ENCODE measurements at places on chromosomes 13 and 19.
A peak's percentile ranks its signal among the peaks of the same experiment; 100 is the strongest.

DNA sequence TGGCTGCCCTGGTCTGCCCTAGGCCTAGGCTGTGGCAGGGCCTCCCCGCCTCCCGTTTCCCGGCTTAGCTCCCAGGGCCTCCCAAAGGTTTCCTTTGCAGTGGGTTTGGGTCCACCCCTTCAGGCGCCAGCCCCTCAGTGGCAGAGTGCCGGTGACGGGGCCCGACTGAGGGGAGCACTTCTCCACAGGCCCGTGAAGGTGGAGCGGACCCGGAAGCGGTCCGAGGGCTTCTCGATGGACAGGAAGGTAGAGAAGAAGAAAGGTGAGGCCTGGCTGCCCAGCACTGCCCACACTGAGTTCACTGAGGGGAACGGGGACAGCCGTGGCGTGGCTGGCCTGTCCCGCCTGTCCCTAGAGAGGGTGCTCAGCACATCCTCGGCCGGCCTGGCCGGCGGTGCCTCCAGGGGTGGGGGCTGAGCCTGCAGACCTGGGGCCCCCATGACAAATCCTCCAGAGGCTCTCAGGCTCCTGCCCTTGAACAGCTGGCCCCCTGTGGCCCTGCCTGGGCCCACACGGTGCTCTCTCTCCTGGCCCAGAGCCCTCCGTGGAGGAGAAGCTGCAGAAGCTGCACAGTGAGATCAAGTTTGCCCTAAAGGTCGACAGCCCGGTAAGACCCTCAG lies 20.4 kb downstream of the PLIN4 start:
- no peak for ATAC-seq

DNA sequence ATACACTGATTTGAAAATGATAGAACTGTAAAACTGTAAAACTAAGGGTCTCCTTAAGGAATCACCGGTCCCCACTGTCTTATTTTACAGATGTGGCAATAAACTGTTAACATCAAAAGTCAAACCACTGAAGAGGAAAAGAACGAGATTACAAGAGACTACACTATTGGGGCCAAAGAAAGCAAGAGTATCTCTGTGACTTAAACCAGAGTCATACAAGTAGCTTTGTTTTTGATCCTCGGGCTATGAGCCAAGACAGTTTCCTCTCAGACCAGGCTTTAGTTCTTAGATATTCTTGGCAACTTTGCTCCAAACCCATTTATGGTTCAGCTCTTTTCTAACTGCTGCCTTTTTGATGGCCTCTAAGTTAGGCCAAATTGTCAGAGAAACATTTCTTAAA lies 113.8 kb downstream of the TBC1D4 start:
- ATAC-seq, result no peak

- no peak for ATAC-seq
Observed at GRCh38 chr13:92074658-92075057, 676.2 kb downstream of the GPC5 start.

DNA sequence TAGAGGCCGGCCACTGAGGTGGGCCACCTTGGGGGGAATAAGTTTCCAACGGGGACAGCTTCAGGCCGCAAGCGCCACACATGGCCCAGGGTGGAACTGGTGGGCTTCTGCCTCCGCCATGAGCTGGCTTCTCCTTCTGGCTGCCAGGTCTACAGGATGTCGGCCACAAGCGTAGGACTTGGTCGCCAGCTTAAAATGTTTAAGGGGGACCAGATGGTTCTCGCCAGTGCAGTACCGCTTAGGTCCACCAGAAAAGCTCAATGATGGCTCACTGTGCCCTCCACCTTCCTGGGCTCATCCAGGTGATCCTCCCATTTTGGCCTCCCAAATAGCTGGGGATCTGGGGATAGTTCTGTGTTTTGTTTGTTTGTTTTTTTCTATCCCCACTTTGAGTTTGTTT lies 38.7 kb upstream of the ZNF254 start:
- ATAC-seq, result no peak

DNA sequence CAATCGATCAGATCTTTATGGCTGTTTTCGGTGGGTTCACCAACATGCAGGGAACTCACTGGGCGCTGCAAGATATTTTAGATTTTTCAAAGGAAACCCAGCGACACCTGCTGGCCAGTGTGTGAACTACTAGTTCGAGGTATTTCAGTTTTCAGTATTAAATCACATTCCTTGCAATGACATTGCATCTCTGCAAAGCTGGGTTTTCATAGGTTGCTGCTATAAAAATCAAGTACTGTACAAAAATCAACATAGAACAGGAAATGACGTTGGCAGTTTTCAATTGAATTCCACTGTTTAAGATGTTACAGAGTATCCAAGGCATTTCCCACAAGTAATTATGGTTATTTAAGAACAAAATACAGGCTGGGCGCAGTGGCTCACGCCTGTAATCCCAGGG lies 17.6 kb downstream of the LIG1 start:
- ATAC-seq, result no peak

GRCh38 chr13:24036115-24036514 lies 124.4 kb upstream of the SPATA13 start:
- no peak for ATAC-seq

DNA sequence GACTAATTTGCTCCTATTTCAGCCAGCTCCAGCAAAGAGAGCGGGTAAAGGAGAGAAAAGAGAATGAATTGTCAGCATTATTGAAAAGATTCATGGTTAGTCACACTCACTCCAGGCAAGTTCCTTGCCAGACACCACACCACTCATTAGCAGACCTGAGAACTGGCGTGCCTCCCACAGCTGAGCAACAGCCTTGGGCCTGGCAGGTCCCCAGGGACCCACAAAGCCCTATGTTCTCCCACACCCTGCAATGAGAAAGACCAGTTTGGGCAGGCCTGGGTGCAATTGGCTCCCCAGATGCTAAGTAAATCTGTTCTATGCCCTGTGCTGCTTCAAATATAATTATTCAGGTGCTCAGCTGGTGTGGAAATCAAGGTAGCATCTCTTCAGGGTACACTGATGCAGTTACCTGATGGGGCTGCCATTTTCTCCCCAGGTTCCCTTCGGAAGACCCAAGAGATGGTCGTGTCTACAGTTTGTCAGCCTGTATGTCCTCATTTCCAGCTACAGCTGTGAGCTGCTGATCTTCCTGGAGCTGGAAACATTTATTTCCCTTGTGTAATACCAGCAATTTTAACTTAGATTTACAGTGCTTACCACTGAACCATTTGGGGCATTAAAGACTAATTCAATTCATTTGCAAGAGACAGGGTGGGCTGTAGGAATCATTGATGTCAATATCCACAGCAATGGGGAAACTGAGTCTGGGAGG lies 405.0 kb downstream of the COG6 start:
- ATAC-seq, result peak; percentile 96

DNA sequence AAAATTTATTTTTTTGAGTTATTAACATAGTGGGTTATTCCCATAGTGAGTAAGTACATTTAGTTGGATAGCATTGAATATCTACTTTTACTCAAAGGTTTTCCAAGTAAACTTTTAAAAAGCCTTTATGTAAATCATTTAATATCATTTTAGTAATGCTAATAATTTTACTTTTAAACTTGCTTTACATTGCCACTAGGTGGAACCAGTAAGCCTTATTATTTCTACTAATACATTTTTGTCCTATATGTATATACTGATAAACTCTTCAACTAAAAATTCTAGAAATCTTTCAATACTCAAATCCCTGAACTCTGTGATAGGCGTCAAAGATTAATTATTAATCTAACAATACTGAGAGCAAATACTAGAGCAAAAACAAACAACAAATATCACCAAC lies 1709.2 kb upstream of the PCDH20 start:
- ATAC-seq, result no peak

DNA sequence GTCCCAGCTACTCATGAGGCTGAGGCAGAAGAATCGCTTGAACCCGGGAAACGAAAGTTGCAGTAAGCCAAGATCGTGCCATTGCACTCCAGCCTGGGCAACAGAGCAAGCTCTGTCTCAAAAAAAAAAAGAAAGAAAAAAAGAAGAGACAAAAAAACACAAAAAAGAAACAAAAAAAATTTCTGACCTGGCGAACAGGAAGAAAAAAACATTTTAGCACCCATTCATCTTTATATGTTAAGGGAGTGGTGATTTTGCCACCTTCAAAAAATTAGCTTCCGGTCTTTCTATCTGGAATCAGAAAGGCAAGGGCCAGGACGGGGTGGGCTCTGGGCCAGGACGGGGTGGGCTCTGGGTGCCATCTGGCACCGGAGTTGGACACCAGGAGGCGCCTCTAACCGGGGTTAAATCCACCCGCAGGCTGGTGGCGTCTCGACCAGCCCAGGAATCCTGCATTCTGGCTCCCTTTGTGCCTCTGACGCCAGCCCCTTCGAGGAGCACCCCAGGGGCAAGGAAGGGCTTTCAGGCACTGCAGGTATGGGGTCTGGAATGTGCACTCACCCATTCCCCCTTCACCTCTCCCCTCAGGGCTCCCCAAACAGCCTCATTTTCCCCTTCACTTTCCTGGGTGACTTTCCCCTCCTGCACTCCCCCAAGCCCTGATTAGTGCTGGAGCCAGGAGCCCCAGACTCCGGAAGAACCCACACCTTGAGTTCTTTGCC lies 10.4 kb upstream of the ZSWIM4 start:
- peak; percentile 77 for ATAC-seq

GRCh38 chr19:45125975-45126493 lies 33.1 kb downstream of the PPP1R37 start:
- ATAC-seq, result peak; percentile 84

GRCh38 chr13:20206065-20206697 lies 13.4 kb upstream of the GJB2 start:
- ATAC-seq, result no peak

DNA sequence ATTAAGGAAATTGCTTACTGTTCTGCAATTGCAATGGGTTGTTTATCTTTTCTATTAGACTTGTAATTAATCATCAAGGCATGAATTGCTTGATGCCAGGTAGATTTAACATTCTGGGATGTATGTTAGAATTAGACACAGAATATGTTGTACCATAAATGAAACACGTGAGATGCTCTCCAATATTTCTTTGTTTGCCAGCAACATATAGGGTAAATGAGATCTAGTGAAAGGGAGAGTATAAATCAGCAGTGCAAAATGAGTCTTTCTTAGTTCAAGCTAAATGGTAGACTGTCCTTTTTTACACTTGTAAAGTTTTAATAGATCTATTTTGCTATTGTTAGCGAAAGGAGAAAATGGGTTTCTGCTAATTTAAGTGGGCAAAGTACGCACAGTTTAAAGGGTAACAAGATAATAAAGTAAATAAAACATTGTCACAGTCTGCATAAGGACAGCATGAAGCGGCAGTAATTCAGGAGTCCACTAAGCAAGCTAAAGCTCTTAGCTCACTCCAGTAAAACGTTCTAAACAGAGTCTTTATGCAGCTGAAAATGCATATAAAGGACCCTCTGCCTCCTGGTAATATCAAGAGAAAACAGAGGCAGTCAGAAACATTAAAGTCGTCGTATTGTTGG lies 1137.1 kb downstream of the OLFM4 start:
- ATAC-seq, result no peak

GRCh38 chr13:20799726-20800416 lies 26.1 kb upstream of the EEF1AKMT1 start:
- ATAC-seq, result no peak

GRCh38 chr19:41355802-41356201 lies 2.1 kb upstream of the TGFB1 start:
- ATAC-seq, result no peak

- no peak for ATAC-seq
Observed at GRCh38 chr19:33872445-33873320, 76.0 kb downstream of the KCTD15 start.

GRCh38 chr13:21997726-21998125 lies 326.9 kb downstream of the FGF9 start:
- ATAC-seq, result no peak

GRCh38 chr19:19532806-19533701 lies 4.3 kb downstream of the YJEFN3 start:
- no peak for ATAC-seq

- ATAC-seq, result no peak
Observed at GRCh38 chr13:94849254-94849653, 136.9 kb upstream of the SOX21 start.

- ATAC-seq, result peak; percentile 95
Observed at GRCh38 chr19:16417660-16418596, 53.8 kb downstream of the EPS15L1 start.

GRCh38 chr13:112056284-112056727 lies 10.6 kb upstream of the SOX1 start:
- no peak for ATAC-seq

GRCh38 chr13:80215368-80215767 lies 125.6 kb downstream of the SPRY2 start:
- no peak for ATAC-seq

- no peak for ATAC-seq
Observed at GRCh38 chr13:49418206-49418605, 25.7 kb downstream of the CAB39L start.

DNA sequence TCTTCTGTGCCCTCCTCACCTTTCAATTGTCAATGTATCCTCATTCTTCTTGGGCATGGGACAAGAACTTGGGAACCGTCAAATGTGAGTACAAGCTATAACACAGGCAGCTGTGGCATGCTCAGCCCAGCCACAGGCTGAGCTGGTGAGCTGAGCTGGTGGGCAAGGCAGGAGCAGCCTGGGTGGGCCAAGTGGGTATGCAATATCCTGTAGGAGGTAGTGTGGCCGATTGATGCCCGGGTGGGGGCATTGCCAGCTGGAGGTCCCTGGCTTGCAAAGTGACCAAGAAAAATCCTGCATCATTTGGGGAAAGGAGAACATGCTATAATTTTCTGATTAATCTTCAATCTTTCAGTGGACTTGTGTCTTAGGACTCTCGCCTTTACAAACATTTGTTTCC lies 507.2 kb upstream of the SLC10A2 start:
- ATAC-seq, result no peak

DNA sequence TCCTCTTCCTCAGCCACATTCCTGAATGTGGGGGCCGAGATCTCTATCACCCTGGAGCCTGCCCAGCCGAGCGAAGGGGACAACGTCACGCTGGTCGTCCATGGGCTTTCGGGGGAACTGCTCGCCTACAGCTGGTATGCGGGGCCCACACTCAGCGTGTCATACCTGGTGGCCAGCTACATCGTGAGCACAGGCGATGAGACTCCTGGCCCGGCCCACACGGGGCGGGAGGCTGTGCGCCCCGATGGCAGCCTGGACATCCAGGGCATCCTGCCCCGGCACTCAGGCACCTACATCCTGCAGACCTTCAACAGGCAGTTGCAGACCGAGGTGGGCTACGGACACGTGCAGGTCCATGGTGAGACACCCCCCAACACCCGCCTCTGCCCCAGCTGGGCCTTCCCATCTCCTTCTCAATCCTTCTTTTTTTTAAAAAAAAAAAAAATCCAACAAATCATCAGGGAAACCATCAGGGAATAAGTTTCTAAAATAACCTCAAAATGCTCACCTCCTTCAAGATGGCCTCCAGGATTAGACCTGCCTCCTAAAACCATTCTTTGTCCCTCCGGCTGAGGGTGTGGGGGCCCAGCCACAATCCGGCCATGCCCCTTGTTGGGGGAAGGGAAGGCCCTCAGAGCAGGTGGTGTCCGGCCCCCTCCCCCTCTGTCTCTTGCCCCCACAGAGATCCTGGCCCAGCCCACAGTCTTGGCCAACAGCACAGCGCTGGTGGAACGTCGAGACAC lies 4.6 kb downstream of the CEACAM16 start:
- ATAC-seq, result no peak

DNA sequence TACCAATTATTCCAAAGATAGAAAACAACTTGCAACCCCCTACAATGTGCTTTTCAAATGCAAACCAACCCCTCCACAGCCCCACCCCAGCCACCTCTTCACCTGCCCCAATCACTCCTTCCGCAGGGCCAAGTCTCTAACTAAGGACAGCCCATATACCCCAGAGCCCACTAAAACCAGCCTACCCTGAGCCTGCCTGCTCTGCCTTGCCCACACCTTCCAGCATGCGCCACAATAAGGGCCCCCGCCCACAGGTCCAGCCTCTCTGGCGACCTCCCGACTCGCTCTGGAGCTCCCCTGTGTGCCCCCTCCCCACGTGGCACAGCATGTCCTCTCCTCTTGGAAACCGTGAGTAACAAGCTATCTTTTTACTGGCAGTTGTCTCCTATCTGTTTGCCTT lies 42.8 kb upstream of the MEDAG start:
- no peak for ATAC-seq

Data from stimulated activated memory B cell treated with anti-CD40 and anti-IgM and Interleukin-4, amounts not matched to agents 10 μg/mL and 1 μg/mL and 100 μg/mL, for 72 hours (primary cell).